Thoracic aorta (tissue), 2 donors: ENCODE measurements at places on chromosomes 11 and 22.

GRCh38 chr22:33952776-33953175, 32.5 kb upstream of the LARGE1 start:
- no peak for DNase-seq

- no peak for DNase-seq
These were observed 84.9 kb upstream of the TRIM77 start for GRCh38 chr11:89625171-89625570.

- DNase-seq, result no peak
These were observed 10.1 kb upstream of the BAIAP2L2 start for GRCh38 chr22:38120359-38121110.

GRCh38 chr11:121241343-121242211, 51.0 kb upstream of the SC5D start:
- DNase-seq, result no peak

DNA sequence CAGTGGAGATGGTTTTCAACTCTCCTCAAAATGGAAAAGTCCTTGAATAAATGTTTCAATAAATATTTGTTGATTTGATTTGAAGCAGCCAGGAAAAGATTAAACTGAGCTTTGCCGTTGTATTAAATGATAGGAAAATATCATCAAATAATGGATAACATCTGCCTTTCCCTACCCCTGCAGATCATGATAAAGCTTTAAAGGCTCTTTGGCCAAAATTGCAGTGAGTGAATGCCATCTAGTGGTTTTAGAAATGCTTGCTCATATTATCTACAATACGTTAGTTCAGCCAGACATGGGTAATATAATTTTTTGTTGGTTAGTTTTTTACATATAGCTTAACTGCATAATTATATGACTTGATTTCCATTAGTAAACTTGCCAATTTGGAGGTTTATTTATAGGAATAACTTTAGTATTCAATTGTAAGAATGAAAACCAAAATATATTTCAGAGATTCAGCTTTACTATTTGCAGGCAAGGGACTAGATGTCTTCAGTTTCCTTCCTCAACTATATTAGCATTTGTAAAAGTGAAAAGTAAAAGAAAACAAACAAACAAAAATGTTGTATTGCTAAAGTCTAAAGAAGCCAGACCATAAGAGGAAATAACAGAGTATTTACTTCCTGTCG, 159.2 kb downstream of the MSANTD4 start:
- no peak for DNase-seq
